ENCODE measurements at places on chromosomes 3 and 15.

DNA sequence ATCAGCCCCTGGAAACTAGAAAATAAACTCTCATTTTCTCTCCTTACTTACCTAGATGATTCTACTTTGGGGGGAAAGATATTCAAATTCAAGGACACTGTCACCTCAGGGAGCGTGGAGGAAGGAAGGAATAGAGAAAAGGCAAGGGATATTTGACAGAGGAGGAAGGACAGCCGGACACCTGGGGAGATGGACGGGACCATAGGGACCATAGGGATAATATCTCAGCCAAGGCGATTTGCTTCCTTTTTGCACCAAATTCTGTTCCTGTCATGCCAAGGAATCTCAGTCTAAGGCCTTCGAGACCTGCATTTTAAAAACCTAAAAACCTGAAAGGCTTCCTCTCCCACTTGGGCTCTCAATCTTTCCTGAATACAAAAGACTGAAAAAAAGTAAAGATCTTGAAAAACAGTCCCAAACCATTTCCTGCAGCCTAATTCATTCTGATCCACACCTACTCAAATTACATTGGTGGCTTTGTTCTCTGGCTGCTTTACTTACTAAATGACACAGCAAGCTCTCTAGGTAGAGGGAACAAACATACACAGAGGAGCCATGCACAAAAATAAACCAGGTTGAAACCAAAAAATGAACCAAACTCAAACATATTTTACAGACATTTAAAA is 73.9 kb upstream of the SLC24A5 start:
- peak; percentile 20 for DNase-seq

DNA sequence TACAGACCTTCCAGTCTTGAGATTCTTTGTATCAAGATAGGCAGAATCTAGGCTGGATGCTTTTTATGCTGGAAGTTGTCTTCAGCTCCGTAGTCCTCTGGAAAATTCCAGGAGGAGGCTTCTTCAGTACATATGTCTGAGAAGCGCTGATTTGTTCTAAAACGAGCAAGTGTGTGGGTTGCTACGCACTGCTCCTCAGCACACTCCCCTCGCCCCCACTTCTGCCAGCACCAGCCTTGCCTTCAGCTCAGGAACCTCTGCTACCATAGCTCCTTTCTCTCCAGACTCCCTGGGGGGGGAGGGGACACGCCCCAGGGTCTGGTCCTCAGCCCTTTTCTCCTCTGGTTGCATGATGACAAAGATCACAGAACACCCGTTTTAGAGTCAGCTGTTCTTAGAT is 75.5 kb upstream of the TRA2B start:
- DNase-seq, result no peak

DNA sequence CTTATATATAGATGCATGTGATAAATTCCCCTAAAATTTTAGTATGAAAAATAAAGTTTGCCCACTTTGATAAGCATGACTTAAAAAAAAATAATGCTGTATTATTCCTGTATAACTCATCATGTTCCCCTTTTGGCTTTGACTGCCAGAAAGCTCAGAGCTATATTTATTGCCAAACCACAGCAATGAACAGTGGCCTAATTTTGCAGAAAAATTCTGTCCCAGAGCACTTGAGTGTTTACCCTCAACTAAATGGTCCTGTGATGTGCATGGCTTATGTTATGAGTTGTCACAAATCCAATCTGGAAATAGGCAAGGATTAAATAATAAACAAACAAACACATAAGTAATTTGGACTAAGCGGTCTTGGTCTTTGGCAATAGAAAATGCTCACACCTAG is 276.7 kb downstream of the SLC9A9 start:
- DNase-seq, result no peak

GRCh38 chr3:54536450-54536849 is 391.4 kb downstream of the LRTM1 start:
- no peak for DNase-seq

DNA sequence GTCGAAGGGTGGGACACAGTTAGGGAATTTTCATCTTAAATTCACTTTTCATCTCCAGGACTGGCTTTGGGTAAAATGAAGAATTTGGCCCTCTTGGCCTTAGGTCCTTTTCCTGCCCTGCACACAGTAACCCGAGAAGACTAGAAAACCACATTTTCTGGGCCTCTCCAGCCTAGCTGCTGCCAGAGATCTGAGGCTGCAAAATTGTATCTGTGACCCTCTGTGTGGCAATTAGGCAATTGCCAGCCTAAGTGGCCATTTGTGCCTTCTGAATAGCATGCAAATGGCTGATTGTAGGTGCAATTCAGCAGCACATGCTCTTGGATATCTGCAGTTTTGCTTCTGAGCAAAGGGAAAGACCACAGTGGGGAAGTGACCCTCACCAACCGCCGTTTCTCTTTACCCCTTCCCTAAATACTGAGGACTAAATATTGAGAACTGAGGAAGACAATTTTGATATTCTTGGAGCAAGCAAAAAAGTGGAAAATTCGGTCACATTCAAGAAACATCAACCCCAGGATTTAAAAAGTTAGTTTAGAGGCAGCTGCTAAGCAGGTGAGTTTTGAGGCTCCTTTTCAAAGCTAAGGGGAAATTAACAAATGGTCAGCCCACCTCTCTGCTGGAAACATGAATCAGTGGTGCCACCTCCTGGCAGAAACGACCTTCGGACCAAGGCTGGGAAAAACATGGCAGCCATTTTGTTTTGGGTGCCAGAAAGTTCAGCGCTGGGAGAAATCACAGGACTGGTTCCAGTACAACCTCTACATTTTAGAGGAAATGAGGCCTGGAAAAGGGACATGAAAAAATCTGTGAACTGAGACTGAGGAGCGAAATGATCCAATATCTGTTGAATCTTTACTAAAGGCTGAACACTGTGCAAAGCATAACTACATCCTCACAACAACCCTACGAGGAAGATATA is 56.6 kb upstream of the PRTG start:
- DNase-seq, result peak; percentile 74

DNA sequence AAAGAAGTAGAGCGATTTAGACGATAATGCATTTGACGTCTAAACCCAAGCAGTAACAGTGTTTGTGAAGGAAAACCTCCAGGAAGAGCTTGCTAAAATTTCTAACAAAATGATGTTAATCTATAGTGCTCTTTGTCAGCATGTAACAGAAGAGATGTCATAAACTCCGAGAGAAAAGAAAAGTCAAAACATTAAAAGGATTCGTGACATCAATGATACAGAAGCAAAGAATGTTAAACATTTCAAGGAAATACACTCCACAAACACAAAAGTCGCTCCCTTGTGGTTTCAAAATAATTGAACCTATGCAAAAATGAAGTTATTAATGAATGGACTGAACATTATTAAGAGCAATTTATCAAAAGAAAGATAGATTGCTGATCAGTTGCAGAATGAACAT is 27.9 kb downstream of the AADAC start:
- no peak for DNase-seq
